ENCODE measurements at places on chromosomes 11 and 22. TPM values are rescaled to one million over a fixed set of nuclear protein-coding genes. Genes with fewer than 3 reads are reported as not detected.
A peak's percentile ranks its signal among the peaks of the same experiment; 100 is the strongest.

The MTA2 gene
- 91.9 TPM for polyA plus RNA-seq

The IGLL1 gene
- polyA plus RNA-seq, result 0.97 TPM

DNA sequence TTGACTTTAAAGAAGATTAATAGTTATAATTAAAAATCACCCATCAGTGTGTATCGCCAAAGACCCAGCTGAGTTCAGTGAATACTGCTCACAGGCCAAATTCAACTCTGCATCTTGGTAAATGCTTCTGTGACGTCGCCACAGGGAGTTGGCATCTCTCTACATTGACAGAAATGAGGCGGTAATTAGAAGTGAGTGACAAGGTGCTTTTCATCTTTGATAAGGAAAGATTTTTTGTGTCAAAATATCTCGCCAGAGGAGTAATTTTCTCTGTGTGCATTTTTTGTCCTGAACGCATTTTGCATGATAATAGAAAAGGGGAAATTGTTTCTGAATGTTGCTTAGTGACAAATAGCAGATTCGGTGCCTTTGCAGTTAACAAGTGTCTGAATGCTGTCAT, 345.8 kb downstream of the CNTN5 start:
- no peak for DNase-seq

DNA sequence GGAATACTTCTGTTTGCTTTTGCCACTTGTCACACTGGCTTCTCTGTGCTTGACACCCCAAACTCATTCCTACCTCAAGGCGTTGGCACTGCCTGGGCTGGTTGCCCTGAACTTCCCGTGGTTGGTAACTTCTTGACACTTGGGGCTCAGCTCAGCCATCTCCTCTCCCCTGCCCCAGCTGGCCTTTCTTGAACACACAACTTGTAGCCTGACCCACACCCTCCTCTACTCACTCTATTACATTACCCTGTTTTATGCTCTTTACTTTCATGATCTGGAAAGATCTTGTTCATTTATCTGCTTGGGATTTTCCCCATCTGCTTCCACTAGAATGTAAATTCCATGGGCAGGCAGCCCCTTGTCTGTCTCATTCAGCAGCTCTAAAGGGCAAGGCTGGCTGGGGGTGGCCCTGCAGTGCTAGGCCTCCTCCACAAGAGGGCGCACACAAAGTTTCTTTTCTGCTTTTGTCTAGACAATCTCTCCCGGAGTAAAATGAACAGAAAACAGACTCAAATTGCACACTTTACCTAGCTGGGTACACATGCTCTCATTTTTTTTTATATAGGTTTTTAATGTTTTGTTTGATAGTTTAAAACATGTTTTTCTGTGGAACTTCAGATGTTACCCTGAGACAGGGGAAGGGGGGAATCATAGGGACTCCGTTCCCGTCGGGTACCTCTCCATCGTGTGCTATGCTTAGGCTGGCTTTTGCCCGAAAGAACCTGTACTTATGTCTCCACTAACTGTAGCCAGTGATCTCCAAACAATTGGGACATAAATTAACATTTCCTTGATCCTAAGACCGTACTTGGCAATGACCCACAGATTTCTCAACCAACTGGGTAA, 16.4 kb upstream of the MRGPRX2 start:
- peak; percentile 35 for DNase-seq

- no peak for DNase-seq
Observed at GRCh38 chr11:7967097-7967496, 1.9 kb upstream of the NLRP10 start.

- DNase-seq, result no peak
Observed at GRCh38 chr22:30687358-30687757, 7.3 kb upstream of the OSBP2 start.

DNA sequence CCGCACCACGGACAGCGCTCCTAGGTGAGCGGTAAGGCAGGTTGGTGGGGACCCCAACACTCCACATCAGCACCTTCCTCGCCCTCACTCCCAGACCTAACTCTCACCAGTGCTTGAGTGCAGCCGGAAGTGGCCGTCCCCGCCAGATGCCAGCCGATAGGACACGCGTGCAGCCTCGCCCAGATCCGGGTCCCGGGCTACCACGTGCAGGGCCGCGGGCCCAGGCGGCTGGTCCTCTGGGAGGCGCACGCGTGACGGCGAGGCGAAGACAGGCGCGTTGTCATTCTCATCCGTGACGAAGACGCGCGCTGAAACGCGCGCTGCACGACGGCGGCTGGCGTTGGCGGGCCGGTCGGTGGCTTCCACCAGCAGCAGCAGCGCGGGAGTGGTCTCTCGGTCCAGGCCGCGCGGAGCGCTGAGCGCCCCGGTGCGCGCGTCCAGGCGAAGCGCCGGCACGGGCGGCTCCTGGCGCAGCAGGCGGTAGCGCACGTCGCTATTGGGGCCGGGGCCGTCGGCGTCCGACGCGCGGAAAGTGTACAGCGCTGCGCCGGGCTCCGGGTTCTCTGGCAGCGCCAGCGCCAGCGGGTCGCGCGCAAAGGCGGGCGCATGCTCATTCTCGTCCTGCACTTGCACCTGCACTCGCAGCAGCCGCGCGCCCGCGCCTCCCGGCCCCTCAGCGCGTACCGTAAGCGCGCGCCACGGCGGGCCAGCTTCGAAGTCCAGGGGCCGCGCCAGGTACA, 10.8 kb upstream of the TPP1 start:
- no peak for DNase-seq

Measured in right renal pelvis (tissue), 4 donors.